ENCODE measurements at places on chromosomes 5 and 9.

DNA sequence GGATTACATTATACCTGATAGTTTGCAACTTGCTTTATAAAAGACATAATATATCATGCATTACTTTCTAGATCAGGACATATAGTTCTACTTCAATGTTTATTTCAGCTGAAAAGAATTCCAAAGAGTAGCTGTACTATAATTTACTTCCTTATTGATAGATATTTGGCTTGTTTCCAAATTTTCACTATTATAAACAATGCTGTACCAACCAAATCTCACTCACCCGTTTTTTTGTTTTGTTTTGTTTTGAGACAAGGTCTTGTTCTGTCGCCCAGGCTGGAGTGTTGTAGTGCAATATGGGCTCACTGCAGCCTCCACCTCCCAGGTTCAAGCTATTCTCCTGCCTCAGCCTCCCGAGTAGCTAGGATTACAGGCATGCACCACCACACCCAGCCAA lies 132.7 kb downstream of the GNAQ start:
- no peak for DNase-seq

GRCh38 chr5:128559300-128560297 lies 21.6 kb upstream of the FBN2 start:
- DNase-seq = no peak

GRCh38 chr9:89413963-89414638 lies 83.8 kb downstream of the SEMA4D start:
- DNase-seq = no peak

- DNase-seq = no peak
These were observed 36.9 kb upstream of the ANGPTL2 start for GRCh38 chr9:127159325-127159801.

GRCh38 chr5:174436750-174437149 lies 287.6 kb upstream of the MSX2 start:
- DNase-seq = no peak

DNA sequence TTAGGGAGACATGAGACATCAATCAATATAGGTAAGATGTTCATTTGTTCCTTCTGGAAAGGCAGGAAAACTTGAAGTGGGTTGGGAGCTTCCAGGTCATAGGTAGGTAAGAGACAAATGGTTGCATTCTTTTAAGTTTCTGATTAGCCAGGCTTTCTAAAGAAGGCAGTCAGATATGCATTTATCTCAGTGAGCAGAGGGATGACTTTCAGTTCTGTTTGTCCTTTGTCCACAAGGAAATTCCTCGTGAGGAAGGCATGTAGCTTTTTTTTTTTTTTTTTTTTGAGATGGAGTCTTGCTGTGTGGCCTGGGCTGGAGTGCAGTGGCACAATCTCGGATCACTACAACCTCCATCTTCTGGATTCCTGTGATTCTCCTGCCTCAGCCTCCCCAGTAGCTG lies 155.3 kb upstream of the ABCA1 start:
- DNase-seq = no peak

GRCh38 chr5:176469296-176469695 lies 21.1 kb downstream of the FAF2 start:
- no peak for DNase-seq

GRCh38 chr9:92503156-92503555 lies 20.9 kb upstream of the ASPN start:
- DNase-seq = no peak

DNA sequence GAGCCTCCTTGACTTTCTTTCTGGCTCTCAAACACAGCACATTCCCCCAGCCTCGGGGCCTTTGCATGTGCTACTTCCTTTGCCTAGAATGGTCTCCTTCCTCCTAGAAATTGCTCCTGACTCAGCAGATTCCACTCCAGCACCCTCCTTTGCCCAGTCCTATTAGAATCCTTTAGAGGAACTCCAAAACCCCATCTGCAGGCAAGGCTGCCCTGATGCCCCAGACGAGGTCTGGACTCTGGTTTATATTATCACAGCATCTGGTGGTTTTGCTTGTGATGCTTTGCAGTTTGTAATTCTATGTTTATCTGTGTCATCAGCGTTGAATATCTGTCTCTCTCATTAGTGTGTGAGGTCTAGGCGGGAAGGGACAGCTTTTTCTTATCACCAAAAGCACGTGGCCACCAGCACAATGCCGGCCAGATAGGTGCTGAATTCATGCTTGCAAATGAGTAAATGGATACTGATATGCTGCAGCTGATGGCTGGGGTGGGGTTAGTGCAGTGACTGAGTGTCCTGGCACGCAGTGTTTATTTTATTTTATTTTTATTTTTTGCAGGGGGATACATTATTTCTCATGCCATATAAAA lies 30.0 kb upstream of the ANKH start:
- DNase-seq = no peak

- DNase-seq = no peak
These were observed 121.1 kb upstream of the GHR start for GRCh38 chr5:42302186-42302585.
